Cerebellar cortex (tissue), 1 donor: ENCODE measurements at places on chromosomes 13 and 19.

GRCh38 chr13:95800436-95800835 is 123.5 kb downstream of the DNAJC3 start:
- DNase-seq, result no peak

DNA sequence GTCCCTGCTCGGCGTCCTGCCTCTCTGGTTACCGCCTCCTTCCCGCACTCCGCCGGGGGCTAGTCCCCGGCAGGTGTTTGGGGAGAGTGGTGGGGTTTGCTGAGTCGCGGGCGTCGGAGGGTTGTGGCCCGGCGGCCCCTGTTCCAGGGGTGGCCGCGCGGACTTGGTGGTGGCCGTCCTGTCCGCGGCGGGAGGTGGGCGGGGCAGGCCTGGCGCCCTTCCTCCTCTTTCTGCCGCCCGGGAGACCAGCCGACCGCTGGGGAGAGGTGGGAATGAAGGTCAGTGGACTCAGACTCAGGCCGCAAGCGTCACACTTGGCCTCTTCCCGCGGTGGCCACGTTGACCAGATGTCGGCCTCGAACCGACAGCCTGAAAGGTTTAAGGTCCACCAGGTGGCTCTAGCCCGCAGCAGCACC is 61.8 kb downstream of the ZNF723 start:
- DNase-seq, result no peak

DNA sequence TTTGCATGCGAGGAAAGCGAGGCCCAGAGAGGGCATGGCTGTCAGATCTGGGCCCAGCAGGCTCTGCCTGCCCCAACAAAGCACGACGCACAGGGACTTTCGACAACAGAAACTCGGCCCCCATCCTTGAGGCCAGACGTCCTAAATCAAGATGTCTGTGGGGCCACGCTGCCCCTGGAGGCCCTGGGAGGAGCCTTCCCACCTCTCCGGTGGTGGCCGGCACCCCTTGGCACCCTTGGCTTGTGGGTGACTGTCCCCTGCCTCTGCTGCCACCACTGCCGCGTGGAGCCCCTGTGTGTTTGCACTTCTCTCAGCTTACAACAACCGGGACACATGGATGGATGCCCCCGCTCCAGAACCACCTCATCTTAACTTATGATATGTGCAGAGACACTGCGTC is 4.4 kb downstream of the WDR18 start:
- DNase-seq, result no peak

GRCh38 chr19:55068950-55069864 is 6.3 kb upstream of the RDH13 start:
- no peak for DNase-seq

GRCh38 chr13:33218426-33218825 is 67.1 kb downstream of the STARD13 start:
- DNase-seq, result no peak

DNA sequence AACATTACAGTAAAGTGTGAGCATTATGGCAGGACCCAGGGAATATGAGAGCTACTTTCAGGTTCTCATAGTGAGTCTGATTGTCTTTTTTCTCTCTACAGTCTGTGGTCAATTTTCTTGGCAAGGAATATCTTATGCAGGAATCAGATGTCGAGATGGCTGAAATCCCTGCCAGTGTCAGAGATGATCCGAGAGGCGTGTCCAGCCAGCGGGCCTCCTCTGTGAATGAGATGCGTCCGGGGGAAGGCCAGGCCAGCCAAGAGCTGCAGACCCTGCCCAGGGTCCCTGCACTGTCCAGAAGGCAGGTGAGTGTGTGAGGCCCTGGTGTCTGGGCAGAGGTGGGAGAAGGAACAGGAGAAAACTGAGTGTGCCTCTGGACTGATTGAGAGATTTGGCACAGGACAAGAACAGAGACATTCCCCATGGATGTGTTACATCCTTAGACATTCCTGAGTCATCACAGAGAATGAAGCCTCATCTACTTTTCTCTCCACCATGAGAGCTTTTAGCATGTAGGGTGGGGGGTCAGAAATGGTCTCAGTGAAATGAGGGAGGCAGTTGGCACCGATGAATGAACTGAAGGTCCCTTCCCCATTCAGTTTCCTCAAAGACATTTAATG is 27.3 kb upstream of the EDDM13 start:
- DNase-seq, result no peak

GRCh38 chr19:16073988-16074387 is 2.3 kb upstream of the TPM4 start:
- no peak for DNase-seq
